ENCODE measurements at places on chromosomes 11 and 22.
A peak's percentile ranks its signal among the peaks of the same experiment; 100 is the strongest.

DNA sequence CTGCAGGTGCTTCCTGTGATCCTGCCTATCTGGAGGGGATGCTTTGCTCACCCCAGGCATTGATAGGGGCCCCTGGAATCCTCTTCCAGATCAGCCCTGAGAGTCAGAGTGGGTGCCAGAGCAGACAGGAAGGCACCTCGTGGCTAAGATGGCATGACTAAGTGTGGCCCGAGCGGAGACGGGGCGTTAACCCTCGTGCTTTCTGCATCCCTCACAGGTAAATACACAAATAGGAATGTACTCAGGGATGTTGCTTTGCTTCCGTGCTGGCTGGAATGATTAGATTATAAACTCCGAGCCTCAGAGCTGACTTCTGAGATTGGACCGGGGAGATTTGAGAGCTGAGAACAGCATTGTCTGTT lies 312.7 kb upstream of the B3GAT1 start:
- no peak for DNase-seq

DNA sequence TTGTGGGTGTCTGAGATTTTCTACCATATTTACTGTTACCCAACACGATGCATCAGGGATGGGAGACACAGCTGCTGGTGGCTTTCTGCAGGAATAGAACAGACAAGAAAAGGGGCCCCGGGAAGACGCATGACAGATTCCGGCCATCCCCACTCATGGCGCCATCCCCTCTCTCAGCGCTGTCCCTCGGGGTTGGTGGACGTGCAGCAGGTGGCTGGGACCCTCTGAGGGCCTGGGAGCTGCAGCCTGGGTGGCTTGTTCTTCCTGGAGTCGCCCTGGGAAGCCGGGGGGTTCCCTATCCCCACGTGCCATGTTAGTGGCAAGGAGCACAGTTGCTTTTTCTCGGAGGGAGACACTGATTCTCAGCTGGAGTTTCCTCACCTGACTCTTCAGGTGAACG lies 1123.3 kb downstream of the BRD1 start:
- no peak for DNase-seq

GRCh38 chr22:25125693-25126357 lies 73.8 kb upstream of the CRYBB3 start:
- no peak for DNase-seq

GRCh38 chr22:20523086-20523983 lies 15.9 kb downstream of the MED15 start:
- no peak for DNase-seq

GRCh38 chr11:64292460-64293254 lies 1.6 kb downstream of the KCNK4 start:
- no peak for DNase-seq

GRCh38 chr11:41943656-41944055 lies 484.2 kb upstream of the LRRC4C start:
- no peak for DNase-seq

GRCh38 chr22:23385678-23386631 lies 194.1 kb downstream of the IGLL1 start:
- peak; percentile 81 for DNase-seq

GRCh38 chr11:116601814-116602636 lies 170.8 kb downstream of the BUD13 start:
- DNase-seq = no peak

GRCh38 chr11:45900916-45901617 lies 6.0 kb downstream of the FREY1 start:
- no peak for DNase-seq

GRCh38 chr22:47337161-47337621 lies 574.7 kb downstream of the TBC1D22A start:
- DNase-seq = no peak

DNA sequence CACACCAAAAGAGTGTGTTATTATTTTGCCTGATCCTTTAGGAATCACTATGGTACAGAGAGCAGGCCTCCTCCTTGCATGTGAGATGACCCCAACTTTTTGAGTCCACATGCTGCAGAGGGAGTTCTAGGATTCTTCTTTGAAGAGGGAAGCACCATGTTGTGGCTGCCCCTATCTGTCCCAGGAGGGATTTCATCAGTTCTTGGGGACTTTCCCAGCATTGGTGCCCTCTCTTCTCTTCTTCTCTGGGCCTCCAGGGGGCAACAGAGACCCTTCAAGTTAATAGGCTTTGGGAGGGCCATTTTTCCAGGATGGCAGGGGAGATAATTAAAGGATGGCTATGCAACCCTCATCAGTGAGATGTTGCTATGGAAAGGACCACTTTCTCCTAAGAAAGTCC lies 3.6 kb downstream of the MMP1 start:
- no peak for DNase-seq

DNA sequence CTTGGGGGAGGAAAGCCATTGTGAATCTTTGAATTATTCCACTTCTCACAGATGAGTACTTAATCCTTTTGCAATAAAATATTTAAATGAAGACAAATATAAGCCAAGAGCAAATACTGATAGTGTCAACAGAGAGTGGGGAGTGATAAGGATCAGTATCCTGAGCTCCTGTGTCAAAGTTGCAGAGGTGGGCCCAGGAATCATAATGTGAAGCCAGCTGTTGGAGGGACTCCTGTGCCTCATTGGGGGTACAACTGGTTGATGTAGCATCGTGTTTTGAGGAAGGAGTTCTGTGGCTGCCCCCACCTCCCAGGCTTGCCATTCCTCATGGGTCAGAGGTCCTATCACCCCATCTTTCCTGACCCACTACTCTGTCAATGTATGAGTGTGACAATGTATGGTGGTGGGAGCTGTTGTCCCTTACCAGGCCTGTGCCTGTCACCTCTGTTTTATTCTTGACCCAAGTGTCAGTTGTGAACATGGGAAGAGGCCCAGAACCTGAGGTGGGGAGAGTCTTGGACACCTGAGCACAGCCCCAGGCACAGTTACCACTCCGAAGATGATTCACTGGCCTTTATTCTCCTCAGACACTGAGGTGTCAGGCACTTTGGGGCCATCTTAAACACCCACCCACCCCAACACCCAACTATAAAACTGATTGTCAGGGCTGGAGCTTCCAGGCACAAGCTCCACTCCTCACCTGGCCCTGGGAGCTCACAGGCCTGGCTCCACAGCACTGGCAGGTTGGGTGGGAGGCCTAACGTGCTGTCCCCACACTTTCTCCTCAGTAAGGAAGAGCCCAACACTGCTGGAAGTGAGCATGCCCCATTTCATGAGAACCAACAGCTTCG lies 38.4 kb downstream of the KCNQ1OT1 start:
- DNase-seq = no peak

- DNase-seq = no peak
These were observed 339.4 kb downstream of the MN1 start for GRCh38 chr22:27462190-27462589.

GRCh38 chr11:78132475-78132874 lies 7.0 kb downstream of the ALG8 start:
- DNase-seq = no peak

GRCh38 chr11:61791737-61792309 lies 576 bp downstream of the TMEM258 start:
- DNase-seq = peak; percentile 26

DNA sequence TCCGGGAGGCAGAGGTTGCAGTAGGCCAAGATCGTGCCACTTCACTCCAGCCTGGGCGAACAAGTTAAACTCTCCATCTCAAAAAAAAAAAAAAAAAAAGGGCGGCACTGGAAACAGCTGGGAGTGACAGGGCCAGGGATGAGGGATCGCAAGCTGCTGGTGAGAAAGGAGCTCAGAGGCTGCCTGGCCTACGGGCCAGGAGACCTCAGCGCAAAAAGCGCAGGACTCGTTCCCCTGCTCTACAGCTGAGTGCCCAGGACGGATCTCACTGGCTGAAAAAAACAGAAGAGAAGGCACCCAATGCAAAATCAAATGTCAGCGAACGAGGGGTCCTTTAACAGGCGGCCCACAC lies 650 bp upstream of the NUP50 start:
- no peak for DNase-seq

DNA sequence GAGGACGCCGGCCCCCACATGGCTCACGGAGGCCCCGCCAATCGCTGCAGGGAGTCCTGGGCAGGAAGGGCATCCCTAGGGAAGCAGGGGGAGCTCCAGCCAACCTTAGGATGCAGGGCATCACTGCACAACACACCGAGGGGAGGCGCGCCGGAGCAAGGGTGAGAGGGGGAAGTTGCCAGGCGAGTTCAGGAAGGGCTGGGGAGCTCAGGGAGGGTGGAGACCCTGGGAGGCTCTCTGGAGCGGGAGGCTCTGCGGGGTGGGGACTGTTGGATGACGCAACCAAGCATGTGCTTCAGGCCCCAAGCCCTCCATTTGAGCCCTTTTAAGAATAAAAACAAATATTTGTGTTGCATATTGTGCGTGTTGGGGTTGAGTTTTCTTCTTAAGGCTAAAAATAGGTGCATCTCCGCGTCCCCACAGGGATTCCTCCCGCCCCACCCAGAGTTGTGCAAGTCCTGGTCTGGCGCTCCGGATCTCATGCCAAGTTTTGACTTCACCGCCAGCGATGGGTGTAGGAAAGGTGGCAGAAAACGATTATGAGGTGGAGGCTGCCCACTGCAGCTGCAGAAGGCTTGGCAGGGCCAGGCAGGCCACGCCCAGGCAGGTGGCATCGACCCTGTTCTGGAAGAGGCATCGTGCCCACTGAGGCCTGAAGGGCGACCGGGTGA lies 65.2 kb downstream of the WNT7B start:
- no peak for DNase-seq

DNA sequence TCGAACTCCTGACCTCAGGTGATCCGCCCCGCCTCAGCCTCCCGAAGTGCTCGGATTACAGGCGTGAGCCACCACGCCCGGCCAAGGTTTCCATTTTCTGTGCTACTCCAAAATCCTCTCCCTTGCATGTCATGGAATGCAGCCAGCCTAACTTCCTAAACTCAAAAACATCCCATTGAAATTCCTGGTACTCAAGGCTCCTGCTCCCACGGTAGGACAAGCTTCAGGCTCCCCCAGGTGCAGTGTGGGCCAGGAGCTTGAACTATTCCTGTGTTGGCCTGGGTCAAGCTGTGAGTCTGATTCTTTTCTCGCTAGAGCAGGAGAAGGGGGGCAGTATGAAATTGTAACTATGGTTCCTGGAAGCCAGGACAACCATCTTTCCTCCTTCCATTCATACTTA lies 97.1 kb downstream of the RPL27A start:
- no peak for DNase-seq

DNA sequence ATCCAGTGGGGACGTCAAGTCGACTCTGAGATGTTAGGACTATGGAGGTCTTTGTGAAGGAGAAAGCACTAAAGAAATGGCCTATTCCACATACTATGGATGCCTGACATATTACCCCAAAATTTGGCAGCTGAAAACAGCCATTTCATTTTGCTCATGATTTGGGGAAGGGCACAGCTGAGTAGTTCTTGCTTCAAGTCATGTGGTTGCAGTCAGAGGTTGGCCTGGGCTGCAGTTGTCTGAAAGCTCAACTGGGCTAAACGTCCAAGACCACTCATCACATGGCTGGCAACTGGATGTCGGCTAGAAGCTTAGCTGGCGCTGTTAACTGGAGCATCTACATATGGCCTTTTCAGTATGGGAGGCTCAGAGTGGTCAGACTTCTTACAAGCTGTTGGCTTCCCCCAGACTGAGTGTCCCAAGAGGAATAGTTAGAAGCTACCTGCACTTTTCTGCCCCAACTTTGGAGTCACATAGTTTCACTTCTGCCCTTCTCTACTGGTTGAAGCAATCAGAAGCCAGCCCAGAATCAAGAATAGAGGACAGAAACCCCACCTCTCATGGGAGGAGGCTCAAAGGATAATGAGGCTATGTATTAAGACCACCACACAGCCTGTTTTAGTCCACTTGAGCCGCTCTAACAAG lies 14.1 kb downstream of the SLC35C1 start:
- no peak for DNase-seq

- DNase-seq = no peak
These were observed 25.4 kb downstream of the CREB3L1 start for GRCh38 chr11:46302866-46303265.

GRCh38 chr22:31814942-31815341 lies 61.1 kb downstream of the DEPDC5 start:
- DNase-seq = no peak

- no peak for DNase-seq
These were observed 31.4 kb upstream of the TH start for GRCh38 chr11:2202900-2203439.

- no peak for DNase-seq
These were observed 39.5 kb downstream of the REXO2 start for GRCh38 chr11:114478768-114479167.

DNA sequence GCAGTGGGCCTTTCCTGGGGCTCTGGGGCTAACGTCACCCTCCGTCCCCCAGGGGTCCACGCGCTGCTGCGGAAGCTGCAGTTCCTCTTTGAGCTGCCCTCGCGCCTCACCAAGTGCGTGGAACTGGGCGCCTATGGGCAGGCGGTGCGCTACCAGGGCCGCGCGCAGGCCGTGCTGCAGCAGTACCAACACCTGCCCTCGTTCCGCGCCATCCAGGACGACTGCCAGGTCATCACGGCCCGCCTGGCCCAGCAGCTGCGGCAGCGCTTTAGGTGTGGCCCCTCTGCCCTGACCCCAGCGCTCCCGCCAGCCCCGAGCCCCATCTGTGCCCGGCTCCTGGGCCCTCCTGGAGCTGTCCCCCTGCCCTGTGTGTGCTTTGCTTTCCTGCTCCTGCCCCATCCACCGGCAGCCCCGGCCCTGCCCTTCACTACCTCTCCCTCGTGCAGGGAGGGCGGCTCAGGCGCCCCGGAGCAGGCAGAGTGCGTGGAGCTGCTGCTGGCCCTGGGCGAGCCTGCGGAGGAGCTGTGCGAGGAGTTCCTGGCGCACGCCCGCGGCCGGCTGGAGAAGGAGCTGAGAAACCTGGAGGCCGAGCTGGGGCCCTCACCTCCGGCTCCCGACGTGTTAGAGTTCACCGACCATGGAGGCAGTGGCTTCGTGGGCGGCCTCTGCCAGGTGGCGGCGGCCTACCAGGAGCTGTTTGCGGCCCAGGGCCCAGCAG lies 3.8 kb upstream of the TM7SF2 start:
- no peak for DNase-seq

DNA sequence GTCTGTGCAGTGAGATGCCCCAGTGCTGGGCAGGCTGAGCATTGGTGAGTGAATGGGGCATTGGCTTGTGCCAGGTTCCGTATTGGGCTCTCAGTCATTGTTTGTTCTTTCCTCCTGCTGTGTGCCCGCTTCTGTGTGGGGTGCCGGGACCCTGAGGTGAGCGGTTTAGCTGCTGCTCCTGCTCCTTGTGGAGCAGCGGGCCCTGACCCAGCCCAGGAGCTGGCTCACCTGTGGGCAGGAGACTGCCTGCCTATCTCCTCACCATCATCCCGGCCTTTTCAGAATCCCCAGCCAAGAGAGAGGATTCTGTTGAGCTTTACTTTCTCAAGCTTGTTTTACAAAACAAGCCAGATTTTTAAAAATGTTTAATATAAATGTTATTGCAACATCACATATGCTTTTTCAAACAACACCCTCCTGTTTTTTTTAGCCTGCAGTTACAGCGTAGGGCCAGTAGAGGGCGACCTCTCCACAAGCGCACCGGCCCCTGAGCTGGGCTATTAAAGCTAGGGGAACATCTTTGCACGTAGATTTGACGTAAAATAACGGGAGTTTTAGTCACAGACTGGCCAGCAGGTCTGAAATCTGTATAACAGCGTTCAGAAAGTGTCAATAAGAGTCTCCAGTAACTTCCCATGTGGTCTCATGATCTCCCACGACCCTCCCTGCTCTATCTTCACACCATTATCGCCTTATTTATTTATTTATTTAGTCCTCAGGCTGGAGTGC lies 25.1 kb upstream of the RELT start:
- DNase-seq = peak; percentile 52

- no peak for DNase-seq
These were observed 43.1 kb upstream of the FGF3 start for GRCh38 chr11:69862331-69862771.

- no peak for DNase-seq
These were observed 12.2 kb upstream of the TMEM184B start for GRCh38 chr22:38285018-38285417.

GRCh38 chr11:93719310-93719709 lies 22.0 kb downstream of the TAF1D start:
- no peak for DNase-seq

GRCh38 chr11:127057126-127057525 lies 56.6 kb upstream of the KIRREL3 start:
- DNase-seq = no peak
